GM23248 (cell line): ENCODE measurements at places on chromosomes 7 and 10.

GRCh38 chr7:158975526-158976467 is 119.4 kb downstream of the DYNC2I1 start:
- DNase-seq: no peak

GRCh38 chr10:124092250-124092859 is 1.0 kb downstream of the CHST15 start:
- peak; percentile 37 for DNase-seq

GRCh38 chr10:42615419-42615818 is 23.0 kb downstream of the ZNF33B start:
- DNase-seq: peak; percentile 30

DNA sequence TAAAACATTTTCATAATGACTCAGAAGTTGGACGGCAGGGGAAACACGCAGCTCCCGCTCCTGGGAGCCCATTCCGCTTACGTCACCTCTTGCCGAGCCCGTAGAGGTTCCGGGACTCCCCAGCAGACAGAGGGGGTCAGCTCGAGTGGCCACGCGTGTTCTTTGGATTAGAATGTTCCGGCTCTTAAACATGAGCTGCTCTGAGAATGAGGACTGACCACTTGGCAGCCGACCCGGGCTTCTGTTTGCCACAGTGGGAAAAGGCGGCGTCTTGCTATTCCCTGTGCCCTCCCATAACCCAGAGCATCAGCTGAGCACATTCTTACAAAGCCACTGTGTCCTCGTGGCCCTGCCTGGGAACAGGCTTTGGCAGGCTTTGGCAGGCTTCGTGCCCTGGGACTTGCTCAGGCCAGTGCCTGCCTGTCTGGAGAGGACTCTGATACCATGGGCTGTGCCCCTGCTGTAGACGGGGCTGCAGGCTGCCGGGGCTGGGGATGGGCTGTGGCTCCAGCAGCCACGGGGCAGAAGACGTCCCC is 40.1 kb downstream of the PFKP start:
- DNase-seq: peak; percentile 94

DNA sequence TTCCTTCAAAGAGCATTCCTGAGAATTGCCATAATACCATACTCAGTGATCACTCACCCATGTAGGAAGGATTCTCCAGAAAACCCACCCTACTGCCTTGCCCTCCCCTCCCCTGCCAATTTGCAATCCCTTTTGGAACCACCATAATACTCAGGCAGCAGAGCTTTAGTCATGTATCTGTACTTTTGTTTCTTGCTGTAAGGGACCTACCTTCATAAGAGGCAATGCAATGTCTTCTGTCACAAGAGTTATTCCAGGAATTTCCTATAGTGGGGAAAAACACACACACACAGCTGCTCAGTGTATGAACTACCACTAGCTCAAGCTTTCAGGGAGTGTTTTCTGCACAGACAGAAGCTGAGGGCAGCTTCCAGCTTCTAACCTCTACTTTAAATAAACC is 67.0 kb downstream of the GSAP start:
- DNase-seq: no peak

- DNase-seq: no peak
Observed at GRCh38 chr7:139681463-139681755, 96.4 kb downstream of the HIPK2 start.

DNA sequence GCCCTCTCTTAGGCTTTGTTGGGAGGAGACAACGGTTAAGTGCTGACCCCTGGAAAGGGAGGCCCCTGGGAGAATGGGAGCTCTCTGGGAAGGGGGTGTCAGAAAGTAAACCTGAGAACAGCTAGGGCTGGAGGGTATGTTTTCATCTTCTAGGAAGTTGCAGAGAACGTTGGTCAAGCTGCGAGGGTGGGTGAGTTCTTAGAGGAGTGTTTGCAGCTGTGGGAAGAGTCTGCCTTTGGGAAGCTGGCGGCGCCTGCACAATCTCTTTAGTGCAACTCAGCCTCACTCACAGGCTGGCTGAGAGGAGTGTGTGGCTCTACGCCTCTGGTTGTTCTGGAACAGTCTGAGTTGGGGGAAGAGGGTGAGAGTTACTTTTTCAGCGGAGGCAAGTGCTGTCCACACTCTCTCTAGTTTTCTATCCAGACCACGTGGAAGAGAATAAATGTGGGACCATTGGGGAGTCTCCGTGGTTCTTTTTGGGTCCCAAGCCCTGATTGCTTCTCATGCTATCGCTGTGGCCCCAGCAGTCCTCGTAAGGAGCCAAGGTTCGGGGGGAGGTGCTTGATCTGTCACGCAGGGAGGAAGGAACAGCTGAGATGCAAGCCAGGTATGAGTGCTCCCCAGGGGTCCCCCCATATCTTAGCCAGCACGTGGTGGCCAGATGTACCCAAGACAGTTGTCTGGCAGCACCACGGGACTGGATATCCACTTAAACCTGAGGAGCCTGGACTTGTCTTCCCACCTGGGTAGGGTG is 237.2 kb downstream of the BUB3 start:
- no peak for DNase-seq

GRCh38 chr10:55509168-55509567 is 708.1 kb upstream of the PCDH15 start:
- no peak for DNase-seq

GRCh38 chr10:109114579-109114978 is 808.7 kb downstream of the XPNPEP1 start:
- DNase-seq: peak; percentile 8

DNA sequence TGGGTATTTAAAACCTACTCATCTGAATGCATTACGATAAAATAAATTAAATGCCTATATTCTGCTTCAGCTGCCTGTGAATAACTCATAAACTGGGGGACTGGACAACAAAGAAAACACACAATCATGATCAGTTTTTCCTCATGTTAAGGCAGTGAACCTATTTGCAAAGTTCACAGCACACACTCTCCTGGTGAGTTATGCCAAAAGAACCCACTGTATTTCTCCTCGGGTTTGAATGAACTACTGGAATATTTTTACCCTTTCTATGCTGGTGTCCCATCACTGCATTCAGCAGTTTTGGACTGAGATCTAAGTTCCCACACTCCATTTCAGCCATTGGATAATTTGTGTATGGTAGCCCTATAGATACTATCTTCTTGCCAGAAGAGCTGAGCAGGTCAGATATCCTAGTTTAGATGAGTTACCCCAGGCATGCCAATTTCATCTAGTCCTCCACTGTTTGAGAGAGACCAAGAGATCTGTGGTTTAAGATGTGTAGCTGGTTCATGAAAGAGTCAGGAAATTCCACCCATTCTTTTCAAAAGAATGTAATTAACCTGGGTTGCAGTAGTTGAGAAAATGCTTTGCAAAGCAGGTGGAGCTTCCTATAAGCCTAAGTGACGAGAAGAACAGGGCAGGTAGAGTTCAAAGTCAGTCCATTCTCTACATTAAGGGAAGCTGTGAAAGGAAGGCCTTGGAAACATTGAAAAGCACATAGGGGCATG is 101.7 kb downstream of the PLXDC2 start:
- no peak for DNase-seq

GRCh38 chr7:37039131-37039749 is 314.9 kb upstream of the AOAH start:
- no peak for DNase-seq

- no peak for DNase-seq
Observed at GRCh38 chr10:11851910-11852309, 28.8 kb downstream of the PROSER2 start.

DNA sequence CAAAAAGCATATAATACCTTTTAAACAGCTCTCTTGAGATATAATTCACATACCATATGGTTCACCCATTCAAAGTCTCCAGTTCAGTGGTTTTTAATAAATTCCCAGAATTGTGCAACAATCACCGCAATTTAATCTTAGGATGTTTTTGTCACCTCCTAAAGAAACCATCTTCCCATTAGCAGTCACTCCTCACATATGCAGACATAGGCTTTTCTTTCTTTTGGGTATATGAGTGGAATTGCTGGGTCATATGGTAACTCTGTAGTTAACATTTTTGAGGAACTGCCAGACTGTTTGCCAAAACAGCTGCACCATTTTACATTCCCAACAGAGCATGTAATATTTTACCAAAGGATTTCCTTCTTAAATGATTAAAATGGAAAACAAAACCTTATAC is 57.0 kb downstream of the CC2D2B start:
- peak; percentile 13 for DNase-seq

GRCh38 chr7:155285833-155286232 is 11.8 kb upstream of the INSIG1 start:
- DNase-seq: no peak

GRCh38 chr7:522071-522950 is 2.7 kb upstream of the PDGFA start:
- DNase-seq: peak; percentile 60

DNA sequence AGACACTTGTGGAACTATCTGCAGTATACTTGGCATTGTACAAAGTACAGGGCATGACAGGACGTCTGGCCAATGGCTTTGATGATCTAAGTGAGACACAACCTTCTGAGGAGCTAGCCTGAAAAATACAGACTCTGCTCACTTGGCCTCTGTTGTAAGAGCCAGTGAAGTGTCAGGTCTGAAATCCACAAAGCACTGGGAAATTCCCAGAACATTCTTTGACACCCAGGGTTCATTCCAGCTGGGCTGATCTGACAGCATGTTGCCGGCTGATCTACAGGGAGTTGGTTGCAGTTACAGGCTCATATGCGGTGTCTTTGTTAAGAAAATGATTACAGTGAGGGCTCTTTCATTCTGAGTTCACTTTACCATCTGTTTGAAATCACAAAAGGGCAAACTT is 354.6 kb downstream of the PHF14 start:
- no peak for DNase-seq

- DNase-seq: no peak
Observed at GRCh38 chr7:35802649-35803048, 1.8 kb downstream of the SEPTIN7 start.

DNA sequence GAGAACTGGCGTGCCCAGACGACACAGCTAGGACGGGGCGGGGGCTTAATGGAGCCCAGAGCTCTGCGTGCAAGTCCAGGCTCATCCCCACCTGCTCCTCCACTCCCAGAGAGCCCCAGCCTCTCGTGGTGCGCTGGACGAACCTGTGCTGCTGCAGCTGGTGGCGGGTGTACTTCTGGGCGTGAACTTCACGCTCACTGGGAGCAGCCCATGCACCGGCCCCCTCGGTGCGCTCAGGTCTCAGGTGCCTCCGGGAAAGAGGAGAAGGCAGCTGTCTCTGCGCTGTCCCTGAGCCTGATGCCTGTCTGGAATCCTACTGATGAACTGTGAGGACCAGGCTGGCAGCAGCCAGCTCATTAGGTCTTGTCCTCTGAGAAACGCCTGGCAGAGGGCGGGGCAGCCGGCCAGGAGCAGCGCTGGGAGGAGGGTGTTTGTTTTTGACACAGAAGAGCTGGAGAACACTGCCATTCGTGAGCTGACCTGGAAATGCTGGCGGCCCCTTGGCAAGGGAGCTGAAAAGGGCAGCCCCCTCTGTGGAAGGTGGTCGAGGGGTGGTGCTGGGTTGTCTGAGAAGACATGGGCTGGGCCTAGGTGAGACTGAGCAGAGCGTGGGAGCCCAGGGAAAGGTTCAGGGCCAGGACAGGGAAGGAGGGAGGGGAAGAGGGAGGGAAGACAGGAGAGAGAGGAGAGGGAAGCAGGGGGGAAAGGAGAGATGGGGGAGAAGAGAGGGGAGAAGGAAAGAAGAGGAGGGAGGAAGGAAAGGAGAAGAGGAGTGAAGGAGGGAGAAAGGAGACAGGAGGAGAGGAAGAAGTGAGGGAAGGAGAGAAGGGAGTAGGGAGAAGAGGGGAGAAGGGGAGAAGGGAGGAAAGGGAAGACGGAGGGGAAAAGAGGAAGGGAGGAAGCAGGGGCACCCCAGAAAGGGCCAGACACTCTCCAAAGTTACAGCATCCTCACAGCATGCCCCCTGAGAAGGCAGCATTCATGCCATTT is 53.5 kb upstream of the TNS3 start:
- DNase-seq: no peak

DNA sequence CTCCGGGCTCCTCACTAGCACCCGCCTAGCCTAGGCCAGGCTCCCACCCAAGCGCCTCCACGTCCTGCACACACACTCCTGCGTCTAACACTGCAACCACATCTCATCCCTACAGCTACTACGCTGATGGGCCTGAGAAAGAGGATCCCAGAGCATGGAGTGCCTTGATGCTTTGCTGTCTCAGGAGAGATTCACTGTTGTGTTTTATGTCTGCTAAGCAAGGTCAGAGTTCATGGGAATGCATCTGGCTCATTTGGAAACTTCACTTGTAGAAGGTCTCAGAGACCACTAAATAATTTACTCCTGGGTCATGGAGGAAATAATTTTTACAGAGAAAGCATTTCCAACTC is 88.7 kb downstream of the SLIT1 start:
- DNase-seq: no peak

GRCh38 chr7:36969376-36969775 is 245.1 kb upstream of the AOAH start:
- DNase-seq: no peak

- DNase-seq: no peak
Observed at GRCh38 chr7:78714356-78714755, 739.1 kb downstream of the MAGI2 start.

DNA sequence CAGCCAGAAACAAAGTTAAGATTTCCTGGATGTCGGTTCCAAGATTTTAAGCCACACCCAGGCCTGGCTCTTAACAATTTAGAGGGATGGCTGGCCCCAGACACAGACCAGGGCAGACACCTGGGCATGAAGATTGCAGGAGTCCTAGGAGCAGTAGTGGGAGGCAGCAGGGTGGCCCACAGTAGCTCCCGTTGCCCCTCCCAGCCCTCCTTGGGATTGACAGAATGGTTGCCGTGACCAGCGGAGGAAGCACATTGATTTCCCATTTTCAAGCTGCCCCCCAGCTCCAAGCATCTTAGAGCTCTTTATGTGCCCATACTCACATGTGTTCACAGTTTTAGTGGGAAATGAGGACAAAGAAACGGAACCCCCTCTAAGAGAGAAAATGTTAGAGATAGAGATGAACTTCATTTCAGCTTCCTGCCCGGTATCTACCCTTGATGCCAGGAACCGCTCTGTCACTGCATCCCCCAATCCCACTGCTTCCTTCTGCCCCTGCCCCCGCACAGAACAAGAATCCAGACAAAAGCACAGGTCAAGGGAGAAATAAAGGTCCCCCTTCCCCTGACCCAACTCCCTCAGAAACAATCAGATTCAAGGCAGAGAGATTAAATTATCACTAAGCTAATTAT is 101.1 kb downstream of the PLXNA4 start:
- no peak for DNase-seq

GRCh38 chr7:106023369-106024322 is 60.6 kb downstream of the CDHR3 start:
- no peak for DNase-seq

DNA sequence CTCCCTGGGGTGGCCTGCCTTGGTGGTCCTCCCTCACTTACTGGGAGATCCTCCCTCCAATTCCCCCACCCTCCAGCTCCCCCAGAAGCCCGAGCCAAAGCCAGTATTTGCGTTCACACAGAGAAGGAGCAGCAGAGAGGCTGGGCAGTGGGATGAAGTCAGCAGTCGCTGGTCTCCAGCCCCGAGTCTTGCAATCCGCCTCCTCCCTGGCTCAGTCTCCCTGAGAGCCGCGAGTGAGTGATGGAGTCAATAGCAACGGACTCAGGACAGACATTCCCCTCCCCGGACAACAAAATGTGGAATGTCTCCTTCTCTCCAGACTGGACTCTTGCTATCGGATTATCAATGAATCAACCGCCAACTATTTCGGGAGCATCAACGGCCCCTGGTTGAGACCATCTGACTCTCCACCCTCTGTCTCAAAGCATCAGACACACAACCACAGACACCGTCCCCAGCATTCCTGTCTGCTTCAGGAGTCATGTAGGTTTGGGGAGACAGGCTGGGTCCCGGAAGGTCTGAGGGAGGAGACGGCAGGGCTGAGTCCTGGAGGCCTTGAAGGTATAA is 178.4 kb downstream of the SH3PXD2A start:
- DNase-seq: peak; percentile 98
